ENCODE measurements at places on chromosomes 3 and 15.

DNA sequence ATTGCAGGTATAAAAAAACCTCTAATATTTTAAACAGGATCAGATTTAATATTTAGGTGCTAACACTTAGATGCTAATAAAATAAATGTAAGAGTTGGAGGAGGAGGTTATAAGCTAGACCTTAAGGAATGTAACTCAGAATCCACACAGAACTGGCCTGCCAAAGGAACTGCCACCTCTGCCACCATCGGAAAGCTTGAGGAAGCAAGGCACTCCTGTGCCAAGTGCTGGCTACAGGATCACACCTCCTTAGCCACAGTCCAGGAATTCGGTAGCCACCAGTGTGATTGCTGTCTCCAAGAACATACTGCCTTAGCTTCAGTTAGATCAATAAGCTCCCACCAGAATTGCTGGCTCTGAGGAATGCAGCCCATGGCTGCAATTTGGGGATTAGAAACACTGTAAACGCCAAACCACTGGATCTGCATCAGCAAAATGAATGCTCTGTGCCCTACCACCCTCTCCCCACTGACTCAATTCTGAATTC, 58.0 kb downstream of the FRMD5 start:
- no peak for DNase-seq

DNA sequence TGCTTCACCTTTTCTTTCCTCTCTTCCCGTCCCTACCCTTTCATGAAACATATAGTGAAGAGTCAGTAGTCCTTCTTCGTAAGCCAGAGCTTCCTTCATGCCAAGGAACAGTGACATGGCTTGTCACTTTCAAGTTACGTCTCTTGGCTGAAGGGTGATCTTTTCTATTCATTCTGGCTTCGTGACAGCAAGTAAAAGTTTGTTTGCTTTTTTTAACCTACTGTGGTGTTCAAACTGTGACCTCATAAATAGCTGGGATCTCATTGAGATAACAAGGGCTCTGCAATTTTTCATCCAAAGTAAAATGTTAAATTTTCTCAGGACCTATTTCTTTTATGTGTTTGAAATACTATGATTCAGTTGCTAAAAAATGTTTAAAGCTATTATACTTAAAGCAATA, 10.5 kb downstream of the CDIN1 start:
- no peak for DNase-seq

- DNase-seq = no peak
These were observed 544.9 kb downstream of the NSUN3 start for GRCh38 chr3:94607778-94608177.

GRCh38 chr15:32844118-32844711, 126.4 kb downstream of the GREM1 start:
- no peak for DNase-seq

Measured in HS-27A (cell line).